Ovary (tissue), 10 donors: ENCODE measurements at places on chromosomes 3 and 15. TPM values are rescaled to one million over a fixed set of nuclear protein-coding genes. Genes with fewer than 3 reads are reported as not detected.

NR1I2 gene
- total RNA-seq = 0.34 TPM

GABRR3 gene
- not detected for total RNA-seq

ETV5 gene
- total RNA-seq = 9.7 TPM

FOXB1 gene
- 0.24 TPM for total RNA-seq

ANKRD63 gene
- not detected for total RNA-seq

CPNE9 gene
- total RNA-seq = not detected

LRRC34 gene
- 4.3 TPM for total RNA-seq

TRIM71 gene
- not detected for total RNA-seq

NEK10 gene
- 0.91 TPM for total RNA-seq

FAM43A gene
- total RNA-seq = 4.2 TPM

TMEM89 gene
- not detected for total RNA-seq

ARHGEF26 gene
- 7.9 TPM for total RNA-seq

SERPINI1 gene
- 7.7 TPM for total RNA-seq

EFL1 gene
- total RNA-seq = 11.1 TPM

GPR62 gene
- total RNA-seq = 0.23 TPM

CASR gene
- total RNA-seq = 0.22 TPM

MGA gene
- total RNA-seq = 60.9 TPM

BDH1 gene
- total RNA-seq = 15.3 TPM

SCG3 gene
- 0.08 TPM for total RNA-seq

SLC6A1 gene
- 1.8 TPM for total RNA-seq

OR5K2 gene
- not detected for total RNA-seq

LDHAL6B gene
- not detected for total RNA-seq

CCDC54 gene
- not detected for total RNA-seq

EFHB gene
- total RNA-seq = 2.2 TPM

METTL6 gene
- 23.0 TPM for total RNA-seq

TMED3 gene
- 33.7 TPM for total RNA-seq

TXNRD3 gene
- 21.7 TPM for total RNA-seq

ZBTB11 gene
- 24.7 TPM for total RNA-seq

LRRIQ4 gene
- 0.23 TPM for total RNA-seq
